Endothelial cell of umbilical vein (primary cell): ENCODE measurements at places on chromosomes 12 and 14. TPM values are rescaled to one million over a fixed set of nuclear protein-coding genes. Genes with fewer than 3 reads are reported as not detected.

DNA sequence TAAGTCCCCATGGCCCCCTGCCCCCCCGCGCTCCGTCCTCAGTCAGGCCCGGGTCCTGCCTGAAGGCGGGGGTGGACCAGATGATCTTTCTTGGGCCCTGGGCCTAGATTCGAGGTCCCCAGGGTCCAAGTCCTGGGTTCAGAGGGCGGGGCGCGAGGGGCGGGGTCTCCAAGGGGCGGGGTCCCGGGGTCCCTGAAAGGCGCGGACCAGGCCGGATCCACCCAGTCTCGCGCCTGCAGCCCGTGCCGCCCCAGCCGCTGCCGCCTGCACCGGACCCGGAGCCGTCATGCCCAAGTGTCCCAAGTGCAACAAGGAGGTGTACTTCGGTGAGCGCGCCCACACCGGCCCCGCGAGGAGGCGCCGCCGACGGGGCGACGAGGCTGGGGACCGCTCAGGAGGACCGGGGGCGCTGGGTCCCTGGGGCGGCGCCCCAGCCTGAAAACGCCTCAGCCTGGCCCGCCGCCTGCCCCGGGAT is 325 bp downstream of the CRIP1 start:
- no peaks in the 10 kb centered on the region for H3K36me3 ChIP-seq
- peaks cover 12% of the 10 kb centered on the region for H3K27me3 ChIP-seq
- H3K27ac ChIP-seq = no peak overlapping the region
- H3K4me1 ChIP-seq = peaks cover 9% of the 10 kb centered on the region
- DNase-seq = no peak

DNA sequence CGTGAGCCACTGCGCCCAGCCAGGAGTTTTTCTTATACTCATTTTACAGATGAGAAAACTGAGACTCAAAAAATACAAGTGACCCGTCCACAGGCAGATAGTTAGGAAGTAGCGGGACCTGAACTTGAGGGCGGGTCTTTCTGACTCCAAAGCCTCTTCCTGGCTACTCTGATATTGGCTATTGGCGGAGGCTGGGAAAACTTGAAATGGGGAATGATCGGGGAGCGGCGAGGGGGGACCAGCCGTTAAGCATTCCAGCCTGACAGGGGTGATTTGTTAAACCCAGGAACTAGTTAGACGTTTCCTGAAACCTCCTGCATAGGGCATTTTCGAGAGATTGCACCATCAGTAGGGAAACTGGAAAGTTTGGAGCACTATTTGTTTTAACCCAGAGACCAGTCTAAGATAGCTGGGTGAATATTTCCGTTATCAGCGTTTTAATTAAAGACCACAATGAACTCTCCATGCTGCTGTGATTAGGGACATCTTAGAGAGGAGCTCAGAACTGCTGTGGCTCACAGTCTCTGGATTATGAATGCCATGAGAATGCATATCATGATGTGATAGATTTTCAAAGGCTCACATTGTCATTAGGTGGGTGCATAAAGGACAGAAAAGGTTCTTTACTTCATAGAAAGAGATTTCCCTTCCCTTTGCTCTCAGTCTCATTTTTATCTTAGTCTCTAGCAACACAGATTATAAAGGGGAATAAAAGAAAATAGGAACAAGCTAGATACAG is 2.5 kb downstream of the NR1H4 start:
- H3K4me3 ChIP-seq = no peak overlapping the region
- H3K36me3 ChIP-seq = no peaks in the 10 kb centered on the region
- H3K27ac ChIP-seq = no peak overlapping the region
- H3K27me3 ChIP-seq = no peaks in the 10 kb centered on the region

GRCh38 chr12:62530596-62530995 is 64.0 kb downstream of the MON2 start:
- no peak for DNase-seq
- H3K36me3 ChIP-seq = peaks cover 5% of the 10 kb centered on the region
- no peak overlapping the region for H3K27ac ChIP-seq
- no peak overlapping the region for H3K4me3 ChIP-seq
- H3K4me1 ChIP-seq = no peaks in the 10 kb centered on the region

DNA sequence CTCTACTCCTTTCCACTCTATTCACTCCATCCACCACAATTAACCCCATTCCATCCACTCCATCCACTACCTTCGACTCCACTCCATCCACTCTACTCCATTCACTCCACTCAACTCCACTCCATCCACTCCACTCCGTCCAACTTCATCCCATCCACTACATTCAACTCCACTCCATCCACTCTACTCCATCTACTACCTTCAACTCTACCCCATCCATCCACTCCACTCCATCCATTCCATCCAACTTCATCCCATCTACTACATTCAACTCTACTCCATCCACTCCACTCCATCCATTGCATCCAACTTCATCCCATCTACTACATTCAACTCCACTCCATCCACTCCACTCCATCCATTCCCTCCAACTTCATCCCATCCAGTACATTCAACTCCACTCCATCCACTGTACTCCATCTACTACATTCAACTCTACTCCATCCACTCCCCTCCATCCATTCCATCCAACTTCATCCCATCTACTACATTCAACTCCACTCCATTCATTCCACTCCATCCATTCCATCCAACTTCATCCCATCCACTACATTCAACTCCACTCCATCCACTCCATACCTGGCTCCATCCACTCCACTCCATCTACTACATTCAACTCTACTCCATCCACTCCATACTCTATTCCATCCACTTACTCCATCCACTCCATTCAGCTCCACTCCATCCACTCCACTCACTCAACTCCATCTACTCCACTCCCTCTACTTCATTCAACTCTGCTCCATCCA is 16.4 kb downstream of the HNF1A start:
- H3K27me3 ChIP-seq = peaks cover under 1% of the 10 kb centered on the region
- no peak for DNase-seq
- no peaks in the 10 kb centered on the region for H3K4me1 ChIP-seq
- no peaks in the 10 kb centered on the region for H3K36me3 ChIP-seq
- H3K27ac ChIP-seq = no peak overlapping the region

DNA sequence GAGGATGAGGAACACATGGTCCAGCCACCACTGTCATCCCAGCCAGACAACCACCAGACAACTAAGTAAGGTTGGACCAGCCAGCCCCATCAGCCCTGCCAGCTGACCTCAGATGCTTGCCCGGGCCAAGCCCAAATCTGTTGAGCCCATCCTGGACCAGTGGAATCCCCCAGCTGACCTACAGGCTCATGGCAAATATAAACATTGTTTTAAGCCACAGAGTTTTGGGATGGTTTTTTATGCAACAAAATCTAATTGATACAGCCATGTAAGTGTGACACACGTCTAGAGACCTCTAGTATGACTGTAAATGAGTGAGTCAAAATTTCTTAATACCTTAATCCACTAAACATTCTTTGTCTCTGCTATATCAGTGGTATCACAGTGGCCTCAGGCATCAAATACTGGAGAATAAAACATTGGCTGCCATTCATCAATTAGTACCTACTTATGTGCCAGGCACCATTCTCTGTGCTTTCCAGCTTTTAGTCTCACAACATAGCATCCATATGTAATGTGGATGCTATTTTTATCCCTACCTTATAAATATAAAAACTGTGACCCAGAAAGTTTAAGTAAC is 24.2 kb upstream of the NT5DC3 start:
- H3K4me1 ChIP-seq = no peaks in the 10 kb centered on the region
- no peak for DNase-seq
- H3K27ac ChIP-seq = no peak overlapping the region

DNA sequence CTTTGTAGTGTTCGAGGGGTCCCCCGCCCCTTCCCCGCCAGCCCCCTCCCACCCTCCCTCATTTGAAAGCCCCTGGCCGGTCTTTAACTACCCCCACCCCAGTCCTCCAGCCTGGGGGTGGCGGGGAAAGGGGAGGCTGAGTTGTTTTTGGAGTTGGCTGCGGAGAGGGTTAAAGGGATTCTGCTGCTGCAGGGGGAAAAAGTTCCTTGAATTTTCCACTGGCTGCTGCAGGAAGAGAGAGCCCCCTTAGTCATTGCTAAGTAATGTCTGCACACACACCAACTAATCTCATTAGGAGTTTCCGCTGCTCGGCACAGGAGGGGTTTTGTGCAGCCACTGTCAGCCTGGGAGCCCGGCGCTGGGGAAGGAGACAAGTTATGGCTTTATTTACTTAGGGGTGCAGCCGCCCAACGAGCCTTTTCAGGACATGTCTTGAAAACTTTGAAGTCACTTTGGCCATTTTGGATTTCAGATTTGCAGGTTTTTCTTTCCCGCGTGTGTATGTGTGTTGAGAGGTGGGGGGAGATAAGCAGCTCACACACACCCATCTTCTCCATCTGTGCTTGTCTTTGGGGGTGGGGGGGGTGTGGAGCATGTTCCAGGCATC is 1.8 kb downstream of the ELK3 start:
- H3K4me3 ChIP-seq = peak overlapping the region; percentile 65
- peak overlapping the region; percentile 100 for H3K27ac ChIP-seq
- peak; percentile 76 for DNase-seq
- H3K27me3 ChIP-seq = no peaks in the 10 kb centered on the region
- H3K4me1 ChIP-seq = peaks cover 47% of the 10 kb centered on the region
- H3K36me3 ChIP-seq = peaks cover 2% of the 10 kb centered on the region

GRCh38 chr12:26471560-26471959 is 276.2 kb downstream of the SSPN start:
- H3K27ac ChIP-seq = no peak overlapping the region
- H3K27me3 ChIP-seq = no peaks in the 10 kb centered on the region
- no peak for DNase-seq

- no peaks in the 10 kb centered on the region for H3K36me3 ChIP-seq
- H3K4me3 ChIP-seq = no peak overlapping the region
- H3K27me3 ChIP-seq = no peaks in the 10 kb centered on the region
- no peak for DNase-seq
- no peak overlapping the region for H3K27ac ChIP-seq
- no peaks in the 10 kb centered on the region for H3K4me1 ChIP-seq
These were observed 481.1 kb downstream of the CCER1 start for GRCh38 chr12:90473831-90474230.

GRCh38 chr14:75088566-75089373 is 19.3 kb downstream of the ZC2HC1C start:
- no peak overlapping the region for H3K27ac ChIP-seq
- no peaks in the 10 kb centered on the region for H3K27me3 ChIP-seq
- H3K36me3 ChIP-seq = peaks cover 19% of the 10 kb centered on the region
- DNase-seq = peak; percentile 70
- H3K4me3 ChIP-seq = no peak overlapping the region
- H3K4me1 ChIP-seq = peaks cover 4% of the 10 kb centered on the region

DNA sequence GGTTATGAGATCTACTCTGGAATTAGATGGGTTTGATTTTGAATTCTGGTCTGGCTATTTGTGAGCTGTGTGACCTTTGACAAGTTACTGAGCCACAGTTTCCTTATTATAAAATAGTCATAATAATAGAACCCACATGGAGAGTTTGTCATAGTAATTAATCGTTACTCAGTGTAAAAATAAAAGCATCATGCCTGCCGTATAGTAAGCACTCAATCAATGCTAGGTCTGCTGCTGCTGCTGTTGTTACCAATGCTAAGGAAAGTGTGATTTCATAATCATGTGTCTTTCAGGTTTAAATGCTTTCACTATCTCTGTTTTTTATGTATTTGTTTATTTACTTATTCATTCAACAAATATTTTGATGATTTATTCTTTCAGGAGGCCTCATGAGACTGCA is 539.9 kb upstream of the SEL1L start:
- no peak for DNase-seq
- no peaks in the 10 kb centered on the region for H3K4me1 ChIP-seq
- H3K36me3 ChIP-seq = no peaks in the 10 kb centered on the region
- no peak overlapping the region for H3K4me3 ChIP-seq
- H3K27ac ChIP-seq = no peak overlapping the region

DNA sequence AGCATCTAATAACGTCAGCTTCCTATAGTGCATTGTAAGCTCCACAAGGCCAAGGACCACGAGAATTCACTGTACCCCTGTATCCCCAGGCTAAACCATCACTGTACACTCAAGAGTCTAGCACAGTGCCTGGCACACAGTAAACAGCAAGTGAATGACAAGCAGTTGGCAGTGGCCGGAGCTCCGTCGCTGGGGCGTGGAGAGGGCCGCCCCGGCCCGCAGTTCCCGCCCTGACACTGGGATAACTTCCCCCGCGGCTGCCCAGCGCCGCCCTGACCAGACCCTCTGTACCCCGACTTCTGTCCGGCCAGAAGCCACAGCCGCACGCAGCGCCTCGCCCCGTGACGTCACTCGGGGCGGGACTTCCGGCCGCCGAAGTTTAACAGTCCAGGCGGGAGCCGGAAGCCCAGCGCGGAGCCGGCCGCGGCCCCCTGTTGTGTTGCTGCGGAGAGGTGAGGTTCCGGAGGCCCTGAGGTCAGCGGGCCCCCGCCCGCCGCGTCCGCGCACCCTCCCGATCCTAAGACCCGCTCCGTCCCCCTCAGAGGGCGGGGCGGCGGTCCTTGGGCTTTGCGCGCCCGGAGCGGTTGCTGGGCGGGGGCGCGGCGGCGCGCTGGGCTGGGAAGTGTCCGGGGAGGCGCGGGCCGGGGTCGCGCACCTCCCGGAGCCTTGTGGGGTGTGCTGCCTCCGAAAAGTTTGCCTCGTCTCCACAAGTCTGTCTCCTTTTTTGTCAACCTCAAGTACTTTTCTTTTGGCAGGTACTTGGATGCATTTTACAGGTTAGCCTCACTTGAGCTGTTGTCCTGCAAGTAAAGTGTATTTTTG is at the start of gene NEDD1:
Gene NEDD1, plus strand, starts transcription at position 409 of the 822 bp plus-strand sequence. CDS start 2,503 bp downstream, outside the sequence.
- no peaks in the 10 kb centered on the region for H3K27me3 ChIP-seq
- peak; percentile 82 for DNase-seq
- H3K27ac ChIP-seq = peak within 1 kb of the TSS; percentile 49
- H3K36me3 ChIP-seq = no peaks in the 10 kb centered on the region

DNA sequence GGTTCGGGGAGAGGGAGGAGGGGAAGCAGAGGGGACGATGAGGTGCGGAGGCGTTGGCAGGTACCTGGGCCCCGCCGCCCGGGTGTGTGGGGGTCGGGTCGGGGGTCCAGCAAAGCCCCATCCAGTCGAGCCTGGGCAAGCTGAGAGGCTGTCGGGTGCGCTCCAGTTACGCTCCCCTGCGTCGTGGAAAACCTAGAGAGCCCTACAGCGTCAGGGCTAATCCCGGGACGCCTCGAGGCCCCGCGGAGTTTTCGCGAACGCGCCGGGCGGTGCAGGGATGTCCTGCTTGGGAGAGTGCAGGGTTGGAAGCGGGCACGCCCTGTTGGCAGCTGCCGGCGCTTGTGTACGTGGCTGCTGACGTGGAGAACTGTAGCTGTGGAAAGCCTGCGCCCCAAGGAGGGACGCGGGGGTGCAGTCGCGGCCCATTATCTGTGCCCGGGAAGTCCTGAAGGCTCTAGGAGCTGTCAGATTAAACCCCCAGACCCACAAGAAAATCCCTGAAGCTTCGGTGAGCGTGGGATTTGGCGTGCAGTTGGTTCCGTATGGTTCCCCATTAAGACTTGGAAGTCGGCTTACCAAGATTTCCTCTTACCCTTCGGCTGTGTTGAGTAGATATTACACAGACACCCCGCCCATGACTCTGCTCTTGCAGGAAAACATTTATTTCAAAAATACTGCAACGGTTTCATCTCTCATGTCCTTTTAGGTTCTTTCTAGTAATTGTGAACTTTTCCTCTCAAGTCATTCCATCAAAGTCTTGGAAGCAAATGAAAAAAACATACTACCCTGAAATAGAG is 11.3 kb upstream of the SLC38A2 start:
- DNase-seq = peak; percentile 92
- peaks cover 50% of the 10 kb centered on the region for H3K4me1 ChIP-seq
- H3K4me3 ChIP-seq = peak overlapping the region; percentile 39
- no peaks in the 10 kb centered on the region for H3K36me3 ChIP-seq
- H3K27me3 ChIP-seq = no peaks in the 10 kb centered on the region

SELPLG gene
- 0.62 and 1.2 TPM in 2 replicates for total RNA-seq

KLRG1 gene
- 2.8 and 4.4 TPM in 2 replicates for total RNA-seq

MIPOL1 gene
- total RNA-seq = 31.3 and 33.5 TPM in 2 replicates

BDKRB1 gene
- not detected in 2 replicates for total RNA-seq

ALDH1L2 gene
- 2.2 and 2.5 TPM in 2 replicates for total RNA-seq

DNAI7 gene
- not detected in 2 replicates for total RNA-seq

KRT3 gene
- total RNA-seq = not detected in 2 replicates
